Activated CD8-positive, alpha-beta T cell treated with anti-CD3 and anti-CD28 coated beads, Interleukin-2, amount 10 ng/mL, durations not matched to agents 7 days and 5 days (primary cell): ENCODE measurements at places on chromosomes 2 and 18.

DNA sequence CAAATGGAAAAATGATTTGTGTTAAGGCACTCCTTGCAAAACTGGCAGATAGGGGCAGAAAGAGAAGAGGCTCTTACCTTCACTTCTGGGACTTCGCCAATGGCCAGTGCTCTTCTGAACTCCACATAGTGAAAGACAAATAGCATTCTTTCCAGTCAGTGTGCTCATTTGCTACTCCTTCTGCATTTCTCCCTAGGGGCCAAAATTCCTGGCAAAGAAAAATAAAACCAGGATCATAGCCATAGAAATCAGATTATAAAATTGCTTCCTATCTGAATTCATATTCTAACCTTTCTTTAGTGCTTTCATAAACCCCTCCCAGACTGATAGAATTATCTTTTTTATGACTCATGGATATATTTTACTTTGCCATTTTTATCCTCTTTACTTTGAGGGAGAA is 56.9 kb upstream of the PELI1 start:
- no peak for DNase-seq

- DNase-seq, result no peak
These were observed 1.0 kb upstream of the MOGAT1 start for GRCh38 chr2:222670191-222671038.

DNA sequence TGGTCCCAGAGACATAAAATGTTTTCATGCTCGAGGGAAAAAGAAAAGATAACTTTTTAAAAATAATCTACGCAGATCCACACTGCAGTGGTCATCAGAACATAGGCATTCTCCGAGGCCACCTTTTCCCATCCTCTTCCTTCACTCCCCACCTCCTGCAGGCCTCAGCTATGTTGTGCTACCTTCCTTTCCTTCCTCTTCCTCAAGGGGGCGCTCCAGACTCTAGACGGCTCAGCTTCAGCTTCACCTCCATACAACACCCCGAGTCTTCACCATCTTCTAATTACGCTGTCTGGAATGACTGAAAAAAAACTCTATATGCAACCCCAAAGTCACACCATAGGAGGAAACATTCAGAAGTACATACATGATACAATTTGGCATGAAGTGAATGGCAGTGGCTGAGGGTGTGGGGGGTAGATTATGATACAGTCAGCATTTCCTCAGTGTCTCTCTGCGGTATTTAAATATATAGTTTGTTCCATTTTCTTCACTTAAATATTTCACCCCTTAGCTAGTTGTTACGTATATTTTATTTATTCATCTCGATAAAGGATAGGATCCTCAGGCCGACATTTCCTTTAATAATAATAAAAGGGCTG is 583.6 kb downstream of the IRS1 start:
- DNase-seq, result peak; percentile 70

DNA sequence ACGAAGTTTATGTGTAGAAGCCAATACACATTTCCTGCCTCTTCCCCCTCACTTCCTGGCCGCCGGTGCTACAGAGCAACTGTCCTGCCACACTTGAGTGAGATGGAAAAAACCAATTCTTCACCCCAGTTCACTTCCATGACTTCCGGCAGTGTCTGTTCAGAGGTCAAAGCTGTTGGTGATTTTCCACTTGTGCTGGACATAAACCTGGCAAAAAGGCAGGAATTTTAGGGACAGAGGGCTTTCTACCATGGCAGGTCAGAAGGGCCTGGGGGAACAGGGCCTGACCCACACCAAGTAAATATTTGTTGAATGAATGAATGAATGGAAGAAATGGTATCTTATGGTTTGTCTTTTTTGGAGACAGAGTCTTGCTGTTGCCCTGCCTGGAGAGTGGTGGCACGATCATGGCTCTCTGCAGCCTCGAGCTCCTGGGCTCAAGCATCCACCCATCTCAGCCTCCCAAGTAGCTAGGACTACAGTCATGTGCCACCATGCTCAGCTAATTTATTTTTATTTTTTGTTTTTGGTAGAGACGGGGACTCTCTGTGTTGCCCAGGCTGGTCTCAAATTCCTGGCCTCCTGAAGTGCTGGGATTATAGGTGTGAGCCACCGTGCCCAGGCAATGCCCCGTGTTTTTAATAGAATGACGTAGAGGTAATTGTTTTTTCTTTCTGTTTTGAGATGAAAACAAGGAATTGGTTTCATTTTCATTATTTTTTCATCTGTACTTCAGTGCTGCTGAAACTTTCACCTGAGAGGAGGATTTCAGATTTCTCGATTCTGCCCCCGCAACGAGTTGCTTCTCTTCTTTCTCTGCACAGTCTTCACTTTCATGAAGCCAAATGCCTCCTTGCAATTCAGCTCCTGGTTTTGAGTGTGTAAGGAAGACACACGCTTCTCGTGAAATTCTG is 48.0 kb upstream of the LPIN2 start:
- peak; percentile 69 for DNase-seq

DNA sequence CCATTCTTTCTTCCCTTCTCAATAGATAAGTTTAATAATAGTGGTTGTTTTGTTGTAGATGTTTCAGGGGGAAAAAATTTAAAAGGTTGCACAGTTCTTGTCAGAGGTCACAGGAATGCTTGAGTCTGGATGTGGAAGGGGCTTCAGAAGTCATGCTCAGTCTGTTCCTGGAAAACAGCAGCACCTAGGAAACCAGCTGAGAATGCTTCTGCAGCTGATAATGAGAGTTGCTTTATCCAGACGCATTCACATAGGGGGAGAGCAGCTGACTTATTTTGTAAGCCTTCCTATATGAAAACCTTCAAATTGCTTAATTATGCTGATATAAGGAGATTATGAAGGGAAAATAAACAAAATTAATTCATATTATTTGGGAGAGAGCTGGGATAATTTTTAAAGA is 235.5 kb downstream of the GULP1 start:
- no peak for DNase-seq

DNA sequence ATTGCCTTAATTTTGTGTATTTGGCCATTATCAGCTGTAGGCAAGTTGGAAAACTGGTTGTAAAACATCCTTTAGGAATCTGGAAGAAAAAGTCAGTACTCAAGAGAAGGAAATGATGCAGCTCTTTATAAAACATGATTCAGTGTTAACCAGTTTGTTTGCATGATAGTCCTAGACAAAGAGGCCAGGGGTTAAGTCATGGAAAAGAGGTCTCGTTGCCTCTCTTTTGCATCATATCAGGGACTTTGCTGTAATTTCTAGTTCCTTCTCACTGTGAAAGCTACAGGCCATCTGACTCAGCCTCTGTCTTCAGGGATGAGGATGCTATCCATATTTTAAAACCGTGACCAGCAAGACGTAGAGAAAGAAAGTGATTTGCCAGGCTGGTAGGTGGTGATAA is 38.0 kb downstream of the NPAS2 start:
- DNase-seq, result no peak

DNA sequence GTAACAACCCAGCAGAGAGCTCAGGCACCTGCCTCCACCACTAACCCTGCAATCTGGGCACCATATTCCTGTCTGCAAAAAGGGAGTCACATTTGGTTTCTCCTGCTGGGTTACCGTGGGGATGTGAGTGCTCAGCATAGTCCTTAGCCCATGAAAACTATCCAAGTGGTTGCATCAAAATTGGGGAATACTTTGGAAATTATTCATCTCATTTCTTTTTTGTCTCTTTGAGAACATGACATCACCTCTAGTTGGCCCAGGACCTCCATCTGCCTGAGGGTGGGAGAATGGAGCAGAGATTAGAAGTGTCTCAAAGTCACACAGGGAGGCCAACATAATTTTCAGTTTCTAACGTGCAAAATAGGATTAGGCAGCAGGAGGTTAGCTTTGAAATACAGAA is 19.3 kb upstream of the SPP2 start:
- no peak for DNase-seq

DNA sequence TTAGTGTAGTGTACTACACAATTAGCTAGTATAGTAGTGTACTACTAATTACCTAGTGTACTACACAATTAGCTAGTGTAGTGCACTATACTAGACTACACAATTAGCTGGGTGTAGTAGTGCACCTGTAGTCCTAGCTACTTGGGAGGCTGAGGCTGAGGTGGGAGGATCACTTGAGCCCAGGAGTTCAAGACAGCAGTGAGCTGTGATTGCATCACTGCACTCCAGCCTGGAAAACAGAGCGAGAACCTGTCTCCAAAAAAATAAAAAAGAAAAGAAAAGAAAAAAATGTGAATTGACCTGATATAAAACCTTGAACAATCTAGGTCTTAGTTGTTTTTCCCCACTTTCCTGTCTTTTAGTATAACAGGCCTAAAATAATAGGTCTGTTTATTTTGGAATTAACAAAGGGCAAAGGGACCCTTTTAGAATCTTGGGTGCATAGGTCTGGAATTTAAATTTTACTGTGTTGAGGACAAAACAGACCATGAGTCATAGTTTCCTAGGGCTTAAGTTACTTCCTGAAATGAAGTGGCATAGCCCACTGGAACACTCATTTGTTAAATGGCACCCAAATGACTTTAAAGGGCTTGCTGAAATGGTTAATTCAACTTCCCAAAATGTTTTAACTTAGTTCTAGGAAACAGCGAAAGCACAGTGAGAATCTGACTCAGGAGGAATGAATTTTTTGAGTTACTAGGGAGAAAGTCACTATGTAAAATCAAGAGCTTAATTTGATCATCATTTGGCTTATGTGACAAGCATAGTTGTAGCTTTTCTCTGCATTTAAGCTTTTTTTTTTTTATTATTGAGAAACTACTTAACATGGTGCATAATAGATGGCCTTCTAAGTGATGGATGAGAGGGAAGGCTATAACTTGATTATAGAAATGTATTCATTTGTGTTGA is 50.7 kb upstream of the ARL5A start:
- no peak for DNase-seq

- DNase-seq, result no peak
These were observed 12.2 kb downstream of the PTPRM start for GRCh38 chr18:7579176-7579917.

GRCh38 chr2:201709049-201709448 is 10.6 kb upstream of the MPP4 start:
- no peak for DNase-seq

GRCh38 chr2:72933646-72934151 is 16.4 kb downstream of the EMX1 start:
- DNase-seq, result no peak

- no peak for DNase-seq
These were observed 187.1 kb upstream of the PIK3C3 start for GRCh38 chr18:41767960-41768359.

GRCh38 chr18:75271952-75272351 is 61.4 kb downstream of the TSHZ1 start:
- peak; percentile 12 for DNase-seq

DNA sequence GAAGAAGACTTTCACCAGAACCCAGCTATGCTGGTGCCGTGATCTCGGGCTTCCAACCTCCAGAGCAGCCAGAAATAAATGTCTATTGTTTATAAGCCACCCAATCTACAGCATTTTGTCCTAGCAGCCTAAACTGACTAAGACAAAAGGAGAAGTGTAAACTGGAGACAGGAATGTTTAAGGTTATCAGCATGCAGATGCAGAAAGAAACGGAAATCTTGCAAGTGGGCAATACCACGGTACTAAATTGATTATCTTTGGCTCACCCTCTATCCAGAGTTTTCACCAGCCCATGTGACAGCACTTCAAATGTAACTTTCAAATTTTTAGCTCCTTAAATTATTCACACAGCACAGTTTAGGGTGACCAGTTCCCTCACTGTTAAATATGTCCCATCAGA is 5.7 kb upstream of the CAPN14 start:
- no peak for DNase-seq

DNA sequence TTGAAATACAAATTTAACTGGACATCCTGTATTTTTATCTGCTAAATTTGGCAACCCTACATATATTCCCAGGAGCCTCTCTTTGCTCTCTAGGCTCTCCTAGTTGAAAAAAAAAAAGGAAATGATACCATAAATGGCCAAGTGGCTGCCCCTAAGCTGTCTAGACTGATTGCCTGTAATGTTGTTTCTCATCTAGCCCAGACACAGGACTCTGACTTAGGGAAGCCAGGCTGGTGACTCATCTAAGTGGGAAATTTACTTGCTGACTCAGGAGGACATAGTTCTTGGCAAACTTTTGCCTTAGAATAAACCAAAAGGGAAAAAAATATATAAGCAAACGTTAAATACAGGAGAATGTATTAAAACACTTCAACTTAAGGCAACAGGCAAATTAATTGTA is 14.6 kb upstream of the ITGAV start:
- DNase-seq, result no peak

GRCh38 chr18:25915907-25916306 is 174.5 kb downstream of the SS18 start:
- no peak for DNase-seq

DNA sequence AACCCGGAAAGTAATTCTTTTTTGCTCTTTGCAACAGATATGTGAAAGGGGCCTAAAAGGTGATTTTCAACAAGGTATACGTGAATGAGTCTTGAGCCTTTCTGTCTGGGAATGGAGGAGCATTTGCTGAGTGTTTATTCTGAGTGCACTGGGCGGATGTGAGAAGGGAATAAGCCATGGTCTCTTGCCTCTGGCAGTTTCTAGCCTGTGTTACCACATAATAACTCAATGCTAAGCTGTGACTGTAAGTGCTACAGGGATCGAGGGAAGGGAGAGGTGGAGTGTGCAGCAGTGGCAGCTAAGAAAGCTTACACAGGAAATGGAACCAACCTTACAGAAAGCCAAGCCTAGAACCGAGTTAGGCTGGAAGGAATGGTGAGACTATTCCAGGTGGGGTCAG is 444.3 kb downstream of the SLC4A3 start:
- DNase-seq, result no peak

DNA sequence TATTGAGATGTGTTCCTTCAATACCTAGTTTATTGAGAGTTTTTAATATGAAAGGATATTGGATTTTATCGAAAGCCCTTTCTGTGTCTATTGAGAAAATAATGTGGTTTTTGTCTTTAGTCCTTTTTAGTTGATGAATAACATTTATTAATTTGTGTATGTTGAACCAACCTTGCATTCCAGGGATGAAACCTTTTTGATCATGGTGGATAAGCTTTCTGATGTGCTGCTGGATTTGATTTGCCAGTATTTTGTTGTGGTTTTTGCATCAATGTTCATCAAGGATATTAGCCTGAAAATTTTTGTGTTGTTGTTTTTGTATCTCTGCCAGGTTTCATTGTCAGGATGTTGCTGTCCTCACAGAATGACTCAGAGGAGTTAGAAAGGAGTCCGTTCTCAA is 1710.4 kb downstream of the SUCLG1 start:
- DNase-seq, result no peak

- DNase-seq, result no peak
These were observed 67.9 kb upstream of the GLS start for GRCh38 chr2:190812506-190813294.

GRCh38 chr18:11751341-11752115 is 62.5 kb downstream of the GNAL start:
- no peak for DNase-seq
